ENCODE measurements at places on chromosomes 3 and 15.

- DNase-seq: no peak
These were observed 23.1 kb upstream of the TXNRD3 start for GRCh38 chr3:126677862-126678503.

DNA sequence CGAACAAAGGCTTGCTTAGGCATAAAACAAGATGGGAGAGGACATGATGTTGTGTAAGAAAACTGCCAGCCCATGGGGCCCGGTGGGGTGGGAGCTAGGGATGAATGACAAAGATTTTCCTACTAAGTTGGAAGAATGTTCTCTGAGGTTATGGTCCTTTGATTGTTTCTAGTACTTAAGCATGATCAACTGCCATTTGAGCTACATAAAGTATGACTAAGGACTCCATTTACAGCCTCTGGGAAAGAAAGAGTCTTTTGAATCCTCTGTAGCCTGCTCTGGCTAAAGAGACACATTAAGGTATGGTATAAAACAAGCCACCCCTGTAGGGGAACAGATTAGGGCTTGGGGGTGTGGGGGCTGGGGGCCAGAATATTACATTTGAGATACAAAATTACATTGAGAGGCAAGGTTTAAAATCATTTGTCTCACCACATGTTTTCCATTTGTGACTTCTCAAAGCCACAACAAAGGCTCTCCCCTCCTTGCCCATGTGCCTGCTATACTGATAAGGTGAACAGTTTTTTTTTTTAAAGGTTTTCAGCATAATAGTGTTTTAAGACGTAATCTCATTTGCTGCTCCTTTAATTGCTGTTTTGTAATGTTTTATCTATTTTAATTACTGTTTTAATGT is 323.4 kb downstream of the CHST2 start:
- no peak for DNase-seq

- no peak for DNase-seq
These were observed 40.3 kb downstream of the ZBTB38 start for GRCh38 chr3:141408596-141408995.

GRCh38 chr3:184315871-184316661 is 1.7 kb downstream of the EIF4G1 start:
- no peak for DNase-seq

- no peak for DNase-seq
These were observed 522 bp upstream of the GXYLT2 start for GRCh38 chr3:72887343-72887704.

- no peak for DNase-seq
These were observed 394.2 kb upstream of the EPHA3 start for GRCh38 chr3:88713233-88713691.

DNA sequence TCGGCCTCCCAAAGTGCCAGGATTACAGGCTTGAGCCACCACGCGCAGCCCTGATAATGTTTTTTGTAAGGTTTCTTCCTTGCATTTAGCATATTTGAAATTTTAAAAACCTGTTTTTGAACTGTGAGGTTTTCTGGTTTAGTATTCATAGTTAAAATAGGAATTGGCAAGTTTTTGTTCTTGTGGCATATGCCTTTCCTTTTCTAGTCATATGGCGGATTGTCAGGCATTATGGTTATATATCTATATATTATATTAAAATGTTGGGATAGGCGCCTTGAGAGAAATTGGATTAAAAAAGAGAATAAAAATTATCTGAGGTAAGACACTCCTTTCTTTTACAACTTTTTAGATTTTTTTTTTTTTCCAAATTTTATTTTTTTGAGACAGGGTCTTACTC is 28.4 kb downstream of the FXR1 start:
- no peak for DNase-seq

- DNase-seq: no peak
These were observed 103.4 kb downstream of the IGF1R start for GRCh38 chr15:98751767-98752166.

DNA sequence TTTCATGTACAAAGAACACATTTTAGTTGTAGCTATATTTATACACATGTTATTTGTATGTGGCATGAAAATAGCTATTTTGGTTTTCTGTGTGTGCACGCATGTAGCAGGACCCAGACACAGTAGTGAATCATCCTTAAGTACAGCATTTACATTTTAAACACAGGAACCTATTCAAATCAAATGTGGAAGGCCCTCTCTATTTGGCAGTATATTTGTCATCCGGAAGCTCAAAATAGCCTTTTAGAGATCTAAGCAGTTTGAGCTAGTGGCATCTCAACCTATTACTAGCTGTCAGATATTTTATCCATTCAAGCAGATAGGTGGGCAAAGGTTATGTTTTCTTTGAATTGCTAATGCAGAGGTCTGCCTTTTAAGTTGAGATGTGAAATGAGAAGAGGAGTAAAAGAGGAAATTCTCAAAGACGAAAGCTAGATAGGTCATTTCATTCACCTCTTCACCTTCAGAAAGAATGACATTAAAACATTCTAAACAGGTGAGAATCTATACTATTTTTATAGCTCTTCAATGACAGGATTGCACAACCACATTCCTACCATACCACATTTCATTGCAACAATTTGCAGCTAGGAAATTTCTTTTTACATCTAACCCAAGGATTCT is 46.3 kb upstream of the TIPARP start:
- DNase-seq: no peak

DNA sequence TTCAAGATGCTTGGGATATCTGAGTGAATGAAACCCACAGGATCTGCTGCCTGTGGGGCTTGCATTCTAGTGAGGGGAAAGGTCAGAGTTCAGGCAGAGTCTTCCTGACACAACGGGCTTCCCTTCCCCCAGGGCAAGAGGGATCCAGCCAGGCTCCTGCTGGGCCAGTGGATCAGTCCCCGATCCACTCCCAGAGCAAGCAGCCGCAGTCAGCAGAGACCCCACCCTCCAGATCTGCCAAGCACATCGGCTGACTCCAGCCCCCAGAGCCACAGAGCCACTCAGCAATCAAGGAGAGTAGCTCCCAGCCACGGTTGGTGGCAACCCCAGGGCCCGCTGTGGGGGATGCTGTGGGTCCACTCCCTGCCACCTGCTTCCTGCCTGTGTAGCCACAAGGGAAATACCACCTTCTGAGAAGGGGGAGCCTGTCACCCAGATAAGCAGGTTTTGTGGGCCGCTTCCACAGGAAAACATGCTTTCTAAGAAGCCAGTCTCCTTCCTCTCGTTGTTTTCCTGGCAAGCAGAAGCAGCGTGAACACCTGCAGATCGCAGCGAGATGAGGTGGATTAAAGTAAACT is 44.9 kb downstream of the CPN2 start:
- DNase-seq: no peak

GRCh38 chr3:143222981-143223380 is 103.4 kb downstream of the CHST2 start:
- DNase-seq: no peak

- DNase-seq: no peak
These were observed 319.4 kb upstream of the RASGRP1 start for GRCh38 chr15:38883987-38884386.

- no peak for DNase-seq
These were observed 44.6 kb downstream of the SNRK start for GRCh38 chr3:43330981-43331380.

DNA sequence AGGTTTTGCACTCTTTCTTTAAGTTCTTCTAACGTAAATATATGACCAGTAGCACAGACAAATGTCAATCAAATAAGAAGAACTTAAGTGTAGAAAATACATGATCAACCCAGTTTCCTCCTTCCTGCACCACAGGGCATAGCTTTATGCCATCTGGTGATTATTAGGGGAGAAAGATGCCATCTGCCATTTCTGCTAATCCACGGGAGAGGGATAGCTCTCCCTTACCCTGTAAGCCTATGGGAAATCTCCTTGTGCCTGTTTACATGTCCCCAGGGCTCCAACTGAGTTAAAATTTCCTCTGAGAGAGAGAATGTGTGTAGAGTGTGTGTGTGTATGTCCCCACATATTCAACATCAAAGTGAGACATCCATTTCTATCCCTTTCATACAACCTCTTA is 135.9 kb downstream of the RSL24D1 start:
- DNase-seq: no peak

DNA sequence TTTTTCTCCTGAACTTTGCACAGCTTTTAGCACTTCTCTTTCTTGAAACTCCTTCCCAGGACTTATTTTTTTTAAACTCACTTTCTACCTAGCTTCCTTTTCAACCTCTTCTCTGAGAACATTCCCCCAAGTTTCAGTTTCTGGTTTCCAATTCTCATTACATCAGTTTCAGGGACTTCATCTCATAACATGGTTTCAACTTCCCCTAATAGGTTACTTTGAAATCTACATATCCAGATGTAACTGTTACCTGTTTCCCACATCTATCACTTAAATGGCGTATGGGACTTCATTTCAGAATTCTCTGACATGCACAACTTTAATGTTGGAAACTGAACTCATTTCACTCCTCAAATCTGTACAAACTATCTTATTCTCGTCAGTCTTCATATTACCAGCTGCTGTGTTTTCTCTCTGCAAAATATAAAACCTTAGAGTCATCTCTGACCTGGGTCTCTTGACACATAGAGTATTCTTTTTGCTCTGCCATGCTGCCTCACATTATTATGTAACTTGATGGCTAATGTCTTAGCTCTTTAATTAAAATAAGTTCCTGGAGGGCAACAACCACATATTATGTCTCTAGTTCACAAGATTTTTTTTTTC is 58.4 kb downstream of the NME9 start:
- DNase-seq: peak; percentile 47

DNA sequence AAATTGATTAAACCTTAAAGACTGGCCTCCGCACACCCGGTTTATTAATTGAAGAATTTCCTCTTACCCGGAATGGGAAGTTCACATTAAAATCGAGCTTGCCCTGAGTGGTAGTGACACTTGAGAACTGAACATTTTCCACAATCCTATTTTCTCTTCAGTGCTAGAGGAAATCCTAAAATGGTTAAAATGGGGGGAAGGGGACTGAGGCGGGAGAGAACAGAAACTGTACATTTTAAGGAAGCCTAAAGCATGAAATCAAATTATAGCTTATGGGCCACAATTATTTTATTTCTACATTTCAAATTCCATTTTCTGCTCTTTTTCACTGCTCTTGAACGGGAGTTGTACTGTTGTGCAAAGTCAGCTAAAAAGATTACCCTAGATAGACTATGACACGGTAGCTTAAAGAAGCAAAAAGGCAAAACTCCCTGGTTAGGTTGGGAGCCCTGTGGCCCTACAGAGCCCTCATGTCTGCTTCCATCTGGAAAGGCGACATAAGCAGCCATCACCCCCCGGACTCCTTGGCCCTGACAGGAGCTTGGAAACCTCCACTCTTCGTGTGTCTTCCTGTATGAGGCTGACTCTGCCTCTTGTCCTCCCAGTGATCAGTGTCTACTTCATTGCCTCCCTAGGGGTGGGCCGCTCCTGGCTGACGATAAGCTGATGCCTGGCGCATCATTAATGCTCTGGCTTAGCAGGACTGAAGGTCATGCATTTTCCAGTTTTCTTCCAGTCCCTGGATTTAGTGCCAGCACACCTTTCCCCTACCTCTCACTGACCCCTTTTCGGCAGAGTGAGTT is 79.3 kb downstream of the EEFSEC start:
- DNase-seq: peak; percentile 14

DNA sequence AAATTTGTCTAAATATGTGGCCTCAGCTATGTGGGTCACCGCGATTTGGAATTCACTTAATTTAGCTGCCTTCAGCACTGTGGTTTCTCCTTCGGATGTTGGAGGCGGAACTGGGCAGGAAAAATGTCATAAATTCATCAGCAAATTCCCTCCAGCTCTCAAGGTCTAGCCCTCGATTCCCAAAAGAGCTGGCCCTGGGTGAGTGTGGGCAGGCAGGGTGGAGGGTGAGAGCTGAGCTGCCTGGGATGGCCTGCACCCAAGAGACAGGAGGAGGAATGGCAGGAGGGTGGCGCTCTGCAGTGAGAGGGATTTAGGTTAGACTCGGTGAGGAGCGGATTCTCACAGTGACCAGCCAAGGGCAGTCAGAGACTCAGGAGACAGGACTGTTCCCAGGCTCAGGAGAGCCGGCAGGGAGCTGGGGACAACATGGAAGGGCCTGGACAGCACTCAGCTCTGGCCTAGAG is 57.1 kb downstream of the FEM1B start:
- DNase-seq: peak; percentile 72

DNA sequence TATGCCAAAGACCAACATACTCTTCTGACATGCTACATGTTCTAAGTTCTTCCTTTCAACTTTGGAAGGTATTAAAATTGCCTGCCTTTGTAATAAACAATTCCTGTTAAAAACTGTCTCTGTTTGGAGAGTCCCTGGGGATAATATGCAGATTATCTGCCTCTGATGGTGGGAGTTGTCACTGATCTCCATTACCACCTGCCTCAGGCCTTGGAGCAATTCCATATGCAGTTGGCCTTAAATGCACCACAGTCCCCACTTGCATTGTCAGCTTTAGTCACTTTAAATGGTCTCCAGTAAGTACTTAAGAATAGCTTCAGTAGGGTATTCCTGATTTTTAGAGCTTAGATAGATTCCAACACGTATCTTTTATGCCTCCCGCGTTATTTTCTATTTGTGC is 121.1 kb upstream of the GOLIM4 start:
- DNase-seq: no peak

DNA sequence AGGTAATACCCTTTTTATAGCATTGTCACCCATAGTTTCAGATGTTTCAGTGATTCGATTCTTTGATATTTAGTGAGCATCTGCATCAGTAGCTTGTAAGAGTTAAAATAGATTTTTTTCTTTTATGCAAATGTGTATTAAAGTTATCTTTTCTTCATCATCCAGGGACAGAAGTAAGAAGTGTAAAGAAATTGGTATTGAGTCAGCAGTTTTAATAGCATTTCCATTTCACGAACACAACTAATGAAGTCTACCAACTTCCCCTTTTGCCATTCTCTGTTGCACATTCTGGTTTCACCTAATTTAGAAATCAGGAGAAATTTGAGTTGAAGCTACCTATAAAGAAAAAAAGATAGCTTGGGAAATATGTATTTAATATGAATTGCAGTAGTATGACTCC is 127.9 kb downstream of the ROBO1 start:
- DNase-seq: no peak

GRCh38 chr3:138949002-138949418 is 2.0 kb downstream of the FOXL2NB start:
- no peak for DNase-seq

- peak; percentile 6 for DNase-seq
These were observed 309.0 kb upstream of the MDFIC2 start for GRCh38 chr3:70621451-70621850.

DNA sequence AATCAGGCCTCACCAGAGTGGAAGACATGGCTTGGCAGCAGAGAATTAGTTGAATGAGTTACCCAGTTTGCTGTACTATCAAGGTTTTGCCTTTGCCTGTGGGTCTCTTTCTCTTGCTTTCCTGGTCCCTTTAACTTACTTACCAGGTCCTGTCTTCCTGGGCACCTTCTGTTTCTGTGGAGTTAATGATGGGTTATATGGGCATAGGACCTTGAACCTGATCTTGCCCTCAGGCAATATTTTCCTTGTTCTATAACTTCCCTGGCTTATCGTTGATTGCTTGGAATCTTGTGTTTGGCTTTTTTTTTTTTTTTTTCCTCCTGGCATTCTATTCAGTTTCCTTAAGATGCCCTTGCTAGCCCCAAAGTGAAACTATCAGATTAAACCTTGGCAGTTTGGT is 106.8 kb downstream of the HHLA2 start:
- DNase-seq: no peak

- no peak for DNase-seq
These were observed 33.6 kb upstream of the EIF5A2 start for GRCh38 chr3:170942011-170942410.
